Stimulated activated CD4-positive, alpha-beta T cell treated with anti-CD3 and anti-CD28 coated beads, Interleukin-15, amount 100 ng/mL, for 1 hour (primary cell): ENCODE measurements at places on chromosomes 4 and X.

DNA sequence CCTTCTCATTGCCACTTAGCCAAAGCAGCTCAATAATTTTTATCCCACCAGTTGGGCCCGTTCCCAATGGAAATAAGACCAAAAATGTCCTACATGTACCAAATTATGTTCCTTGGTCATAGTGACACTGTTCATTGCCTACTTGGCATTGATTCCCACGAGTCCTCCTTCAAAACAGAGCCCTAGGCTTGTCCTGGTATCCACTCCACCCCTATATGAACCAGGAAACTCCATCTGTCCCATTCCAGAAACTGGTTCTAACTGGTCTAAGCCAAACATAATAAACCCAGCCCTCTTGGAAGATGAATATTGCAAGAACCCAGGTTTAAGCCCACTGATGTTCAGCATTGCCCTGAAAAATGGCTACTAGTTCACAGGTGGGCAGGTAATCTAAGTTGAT, 30.9 kb upstream of the S100G start:
- no peak for DNase-seq

- no peak for DNase-seq
Observed at GRCh38 chr4:71125137-71125536, 131.7 kb downstream of the DCK start.

- no peak for DNase-seq
Observed at GRCh38 chrX:135308345-135308855, 880 bp upstream of the ETDC start.

- no peak for DNase-seq
Observed at GRCh38 chr4:855880-856224, 29.9 kb upstream of the CPLX1 start.

DNA sequence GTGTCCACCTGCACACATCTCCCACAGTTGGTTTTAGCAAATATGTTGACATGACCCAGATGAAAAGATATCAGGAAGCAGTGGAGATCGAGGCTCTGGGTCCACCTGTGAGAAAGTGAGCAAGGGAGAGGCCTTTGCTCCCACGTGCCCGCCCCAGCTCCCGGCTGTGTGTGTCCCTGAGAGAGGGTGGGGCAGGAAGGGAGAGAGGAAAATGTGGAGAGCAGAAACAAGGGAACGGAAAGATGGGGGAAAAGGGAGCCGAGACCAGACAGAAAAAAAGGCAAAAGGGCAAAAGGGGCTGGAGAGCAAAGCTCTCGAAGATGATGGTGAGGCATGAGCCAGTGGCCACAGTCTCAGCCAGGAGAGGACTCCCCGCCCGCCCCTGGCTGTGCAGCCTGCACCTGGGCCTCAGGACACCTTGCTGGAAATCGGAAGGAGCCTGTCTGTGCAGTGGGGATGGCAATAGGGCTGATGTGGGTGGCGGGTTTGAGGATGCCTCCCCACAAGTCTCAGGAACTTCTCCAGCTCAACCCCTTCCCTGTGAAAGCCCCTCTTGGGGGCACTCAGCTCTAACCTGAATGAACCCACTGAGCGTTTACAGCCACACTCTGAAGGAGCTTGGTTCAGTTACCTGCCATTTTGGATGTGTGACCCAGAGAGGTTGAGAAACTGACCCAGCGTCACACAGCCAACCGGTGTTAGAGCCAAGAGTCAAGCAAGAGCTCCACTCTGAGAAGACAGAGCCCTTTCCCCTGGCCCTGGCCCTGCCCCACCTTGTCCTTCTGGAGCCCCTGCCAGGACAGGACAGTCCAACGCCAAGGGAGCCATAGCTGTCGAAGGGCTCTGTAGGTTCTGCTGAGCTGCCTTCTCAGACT, 20.3 kb upstream of the MSX1 start:
- DNase-seq: no peak

GRCh38 chrX:19867411-19867732, 20.0 kb downstream of the SH3KBP1 start:
- DNase-seq: no peak
